Colonic mucosa (tissue), 4 donors: ENCODE measurements at places on chromosomes 11 and 22. TPM values are rescaled to one million over a fixed set of nuclear protein-coding genes. Genes with fewer than 3 reads are reported as not detected.

XKR3 gene
- total RNA-seq = not detected

TRIM6 gene
- 0.82 TPM for total RNA-seq

OR5A1 gene
- total RNA-seq = not detected

TRABD gene
- total RNA-seq = 116 TPM

NCF4 gene
- 8.5 TPM for total RNA-seq

DCUN1D5 gene
- 25.4 TPM for total RNA-seq

SAA4 gene
- total RNA-seq = not detected

PHOX2A gene
- total RNA-seq = 0.27 TPM

SLC25A22 gene
- 37.7 TPM for total RNA-seq

CACNA1I gene
- total RNA-seq = 1.0 TPM

CYTH4 gene
- total RNA-seq = 3.0 TPM

MS4A15 gene
- 0.13 TPM for total RNA-seq

YPEL1 gene
- total RNA-seq = 2.9 TPM

KLHL35 gene
- total RNA-seq = 0.67 TPM

LRRC32 gene
- 26.8 TPM for total RNA-seq

RGL4 gene
- total RNA-seq = 0.35 TPM

DEFB131B gene
- not detected for total RNA-seq

ZP1 gene
- total RNA-seq = 0.35 TPM

TMPRSS4 gene
- total RNA-seq = 309 TPM

TRIM21 gene
- 23.1 TPM for total RNA-seq

ANO3 gene
- 0.13 TPM for total RNA-seq

SCGB1D4 gene
- not detected for total RNA-seq

C11orf42 gene
- total RNA-seq = not detected

MAP6 gene
- total RNA-seq = 0.79 TPM

C22orf31 gene
- total RNA-seq = not detected

ROM1 gene
- total RNA-seq = 3.6 TPM

KDM4D gene
- total RNA-seq = 0.20 TPM

CD3E gene
- total RNA-seq = 4.3 TPM

OR5T3 gene
- total RNA-seq = not detected

MYH9 gene
- total RNA-seq = 711 TPM

POU2AF3 gene
- 7.9 TPM for total RNA-seq

SUSD2 gene
- 1.2 TPM for total RNA-seq

CABP7 gene
- total RNA-seq = 0.50 TPM

TPCN2 gene
- total RNA-seq = 21.1 TPM

DDI1 gene
- total RNA-seq = not detected

TREH gene
- 2.4 TPM for total RNA-seq

FZD4 gene
- total RNA-seq = 6.7 TPM

DDX10 gene
- 12.6 TPM for total RNA-seq

DAGLA gene
- 12.2 TPM for total RNA-seq

DRAP1 gene
- total RNA-seq = 53.4 TPM

APOA1 gene
- 0.53 TPM for total RNA-seq

CDC42BPG gene
- 29.3 TPM for total RNA-seq

CARD10 gene
- total RNA-seq = 60.5 TPM

ISX gene
- 36.4 TPM for total RNA-seq

FIBIN gene
- 3.3 TPM for total RNA-seq

PSMD13 gene
- total RNA-seq = 99.0 TPM

PVALB gene
- not detected for total RNA-seq

GRAP2 gene
- 2.1 TPM for total RNA-seq
